CD8-positive, alpha-beta memory T cell (primary cell): ENCODE measurements at places on chromosomes 12 and 14. TPM values are rescaled to one million over a fixed set of nuclear protein-coding genes. Genes with fewer than 3 reads are reported as not detected.
A peak's percentile ranks its signal among the peaks of the same experiment; 100 is the strongest.

GRCh38 chr14:89011355-89012281, 187.2 kb downstream of the TTC8 start:
- H3K27ac ChIP-seq: no peak overlapping the region
- H3K27me3 ChIP-seq: no peaks in the 10 kb centered on the region
- H3K36me3 ChIP-seq: no peaks in the 10 kb centered on the region
- H3K4me3 ChIP-seq: no peak overlapping the region

DNA sequence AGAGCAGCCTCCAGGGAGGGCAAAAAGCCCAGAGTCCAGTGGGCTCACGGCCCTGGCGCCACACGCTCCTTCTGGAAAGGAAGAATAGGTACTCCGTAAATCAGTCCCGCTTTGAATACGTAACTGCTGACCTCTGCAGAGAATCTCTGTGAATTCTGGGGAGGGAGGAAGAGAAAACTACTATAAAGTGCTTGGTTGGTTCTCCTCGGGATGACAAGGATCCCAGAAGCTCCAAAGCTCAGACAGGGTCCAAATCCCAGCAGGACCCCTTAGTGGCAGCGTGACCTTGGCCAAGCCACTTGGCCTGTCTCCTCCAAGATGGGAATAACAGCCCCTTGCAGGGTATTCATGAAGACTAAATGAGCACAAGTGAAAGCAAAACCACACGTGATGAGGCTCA, 31.7 kb downstream of the ANO2 start:
- no peak for DNase-seq
- no peak overlapping the region for H3K4me3 ChIP-seq
- H3K27me3 ChIP-seq: no peaks in the 10 kb centered on the region
- H3K36me3 ChIP-seq: no peaks in the 10 kb centered on the region

DNA sequence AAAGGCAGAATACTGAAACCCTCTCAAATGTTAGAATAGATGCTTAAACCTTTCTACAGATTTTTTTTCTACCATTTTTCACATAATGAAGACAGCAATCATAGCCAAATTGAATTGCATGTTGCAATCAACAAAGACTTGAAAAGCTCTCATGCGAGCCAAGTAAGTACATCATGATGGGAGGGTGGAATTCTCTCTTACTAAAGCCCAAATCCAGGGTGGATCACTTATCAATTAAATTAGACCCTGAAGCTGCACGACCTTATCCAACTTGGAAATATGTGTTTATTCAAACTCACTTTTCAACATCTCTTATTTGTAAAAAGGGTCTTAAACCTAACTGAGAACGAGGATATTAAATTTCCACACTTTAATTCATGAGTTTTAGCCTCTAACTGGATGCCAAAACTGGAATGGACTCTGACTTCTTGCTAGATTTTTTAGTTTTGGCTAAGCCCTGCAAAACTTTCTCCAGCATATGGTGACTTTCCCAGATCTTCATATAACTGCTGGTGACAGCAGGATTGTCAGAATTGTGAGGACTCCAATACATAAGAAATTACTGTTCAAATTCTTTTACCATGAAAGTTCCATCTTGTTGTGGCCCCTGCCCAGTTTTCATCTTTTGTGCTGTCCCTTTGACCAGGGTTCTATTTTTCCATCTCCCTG, 53.6 kb downstream of the HECTD4 start:
- no peak overlapping the region for H3K27ac ChIP-seq
- no peaks in the 10 kb centered on the region for H3K36me3 ChIP-seq
- DNase-seq: no peak
- H3K4me1 ChIP-seq: no peaks in the 10 kb centered on the region
- no peaks in the 10 kb centered on the region for H3K27me3 ChIP-seq

DNA sequence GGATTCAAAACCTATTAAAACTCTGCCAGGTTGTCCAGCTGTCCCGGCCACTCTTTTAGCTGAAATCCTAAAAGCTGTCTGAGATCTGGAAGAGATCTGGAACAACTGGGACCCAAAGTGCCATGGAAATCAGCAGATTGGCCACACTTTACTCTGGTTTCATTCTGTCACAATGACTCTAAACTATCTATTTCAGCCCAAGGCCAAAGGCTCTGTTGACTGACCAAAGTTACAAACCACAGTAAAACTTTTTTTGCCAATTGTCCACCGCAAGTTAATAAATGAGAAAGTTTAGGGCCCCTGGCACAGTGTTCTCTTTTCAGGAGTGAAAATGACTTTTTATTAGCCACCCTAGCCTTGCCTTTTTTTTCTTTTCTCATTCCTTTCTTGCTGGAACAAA, 113.4 kb upstream of the CPM start:
- H3K27me3 ChIP-seq: no peaks in the 10 kb centered on the region
- no peaks in the 10 kb centered on the region for H3K36me3 ChIP-seq
- H3K4me3 ChIP-seq: no peak overlapping the region
- DNase-seq: no peak
- H3K27ac ChIP-seq: no peak overlapping the region

GRCh38 chr12:112964067-112964670, 14.2 kb upstream of the OAS2 start:
- H3K4me1 ChIP-seq: no peaks in the 10 kb centered on the region
- no peak overlapping the region for H3K27ac ChIP-seq
- DNase-seq: no peak
- H3K4me3 ChIP-seq: no peak overlapping the region
- no peaks in the 10 kb centered on the region for H3K27me3 ChIP-seq
- H3K36me3 ChIP-seq: peaks cover 55% of the 10 kb centered on the region

GRCh38 chr14:31037709-31038221, 11.6 kb upstream of the STRN3 start:
- H3K27ac ChIP-seq: peak overlapping the region; percentile 11
- H3K27me3 ChIP-seq: no peaks in the 10 kb centered on the region
- no peak overlapping the region for H3K4me3 ChIP-seq

The SCNN1A gene
- 0.49 TPM for polyA plus RNA-seq

The PTPRB gene
- polyA plus RNA-seq: not detected

The ACOT4 gene
- 5.0 TPM for polyA plus RNA-seq

The RAD51AP1 gene
- 1.6 TPM for polyA plus RNA-seq
